GM23248 (cell line): ENCODE measurements at places on chromosomes 13 and 19. TPM values are rescaled to one million over a fixed set of nuclear protein-coding genes. Genes with fewer than 3 reads are reported as not detected.

DNA sequence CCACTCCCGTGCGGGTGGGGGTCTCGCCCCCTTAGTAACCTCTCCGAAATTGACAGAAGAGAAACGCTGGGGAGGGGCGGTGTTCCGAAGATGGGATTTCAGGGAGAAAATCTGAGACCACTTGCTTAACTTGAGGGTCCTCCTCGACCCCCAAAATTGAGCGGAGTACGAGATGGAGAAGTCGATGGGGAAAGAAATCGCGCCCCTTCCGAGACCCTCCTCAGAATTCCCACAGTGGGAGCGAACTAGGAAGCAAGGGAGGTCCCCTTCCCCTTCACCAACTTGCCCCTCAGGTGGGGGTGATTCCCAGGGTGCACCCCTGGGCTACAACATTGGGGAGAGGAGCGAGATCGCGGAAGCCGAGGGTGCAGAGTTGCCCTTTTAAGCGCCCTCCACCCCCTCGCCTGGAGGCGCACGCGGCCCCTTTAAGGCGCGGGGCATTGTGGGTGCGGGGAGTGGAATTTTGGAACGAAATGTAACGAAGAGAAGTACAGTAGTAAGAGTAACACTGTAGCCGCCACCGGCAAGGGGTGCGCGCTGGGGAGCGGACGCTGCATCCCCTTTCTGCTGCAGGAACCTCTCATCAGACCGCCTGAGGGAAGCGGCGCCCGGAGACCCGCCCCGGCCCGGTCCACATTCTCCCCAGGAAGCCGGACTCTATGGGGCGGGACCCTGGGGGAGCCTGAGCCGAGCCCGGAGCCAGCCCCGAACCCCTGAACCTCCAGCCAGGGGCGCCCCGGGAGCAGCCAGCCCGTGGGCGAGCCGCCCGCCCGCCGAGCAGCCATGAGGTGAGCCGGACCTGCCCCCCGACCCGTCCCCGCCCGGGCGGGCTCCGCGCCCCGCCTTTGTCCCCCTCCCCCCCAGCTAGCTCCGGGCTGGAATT is at the start of gene VASP:
Gene VASP, plus strand, starts transcription at position 491 of the 883 bp plus-strand sequence. Its CDS starts 293 bp downstream, at position 784.
- DNase-seq: peak; percentile 93

The MBD3L3 gene
- not detected in 2 replicates for polyA plus RNA-seq

GRCh38 chr19:49151267-49152118 is 3.7 kb downstream of the HRC start:
- peak; percentile 72 for DNase-seq

- DNase-seq: peak; percentile 93
Measured at GRCh38 chr13:49098198-49098597, 121.9 kb upstream of the MLNR start.

- peak; percentile 30 for DNase-seq
Measured at GRCh38 chr13:33188093-33188882, 97.3 kb downstream of the STARD13 start.
